ENCODE measurements at places on chromosomes 6 and 20. TPM values are rescaled to one million over a fixed set of nuclear protein-coding genes. Genes with fewer than 3 reads are reported as not detected.

Gene TBX18
- total RNA-seq: 0.44 TPM

Gene CTCFL
- 0.09 TPM for total RNA-seq

Gene ERVFRD-1
- total RNA-seq: not detected

Gene TBCC
- 6.8 TPM for total RNA-seq

Gene TJAP1
- 10.4 TPM for total RNA-seq

Gene ENPP4
- total RNA-seq: 3.9 TPM

Gene TBXT
- not detected for total RNA-seq

Gene CASP8AP2
- total RNA-seq: 5.9 TPM

Gene C6orf141
- total RNA-seq: 0.46 TPM

Gene MRPS26
- total RNA-seq: 39.8 TPM

Gene UBR2
- 14.0 TPM for total RNA-seq

Gene TTBK1
- total RNA-seq: 1.6 TPM

Gene FOXS1
- not detected for total RNA-seq

Gene DYNLT2
- 0.43 TPM for total RNA-seq

Gene DEFB124
- not detected for total RNA-seq

Gene SLC35D3
- not detected for total RNA-seq

Gene MC3R
- not detected for total RNA-seq

Gene MEA1
- total RNA-seq: 34.7 TPM

Gene CDC25B
- total RNA-seq: 28.7 TPM

Gene NKX2-4
- total RNA-seq: not detected

Gene SLC22A16
- total RNA-seq: 0.31 TPM

Gene KIFC1
- 0.29 TPM for total RNA-seq

Gene CST9L
- not detected for total RNA-seq

Gene FRS3
- 2.3 TPM for total RNA-seq

Gene NKX2-2
- total RNA-seq: not detected

Gene PRRT1
- total RNA-seq: not detected

Gene CCN2
- total RNA-seq: 82.9 TPM

Gene DPPA5
- total RNA-seq: not detected

Gene CRISP2
- not detected for total RNA-seq

Gene OR2B6
- not detected for total RNA-seq

Gene LY6G5C
- 1.6 TPM for total RNA-seq

Gene DPM1
- total RNA-seq: 21.1 TPM

Gene FAM83B
- 0.37 TPM for total RNA-seq

Gene MLN
- not detected for total RNA-seq

Gene AVP
- total RNA-seq: not detected

Gene ALDH8A1
- 173 TPM for total RNA-seq
